ENCODE measurements at places on chromosomes 1 and 21.

- peak; percentile 40 for DNase-seq
These were observed 221.6 kb upstream of the VAMP3 start for GRCh38 chr1:7549277-7550161.

DNA sequence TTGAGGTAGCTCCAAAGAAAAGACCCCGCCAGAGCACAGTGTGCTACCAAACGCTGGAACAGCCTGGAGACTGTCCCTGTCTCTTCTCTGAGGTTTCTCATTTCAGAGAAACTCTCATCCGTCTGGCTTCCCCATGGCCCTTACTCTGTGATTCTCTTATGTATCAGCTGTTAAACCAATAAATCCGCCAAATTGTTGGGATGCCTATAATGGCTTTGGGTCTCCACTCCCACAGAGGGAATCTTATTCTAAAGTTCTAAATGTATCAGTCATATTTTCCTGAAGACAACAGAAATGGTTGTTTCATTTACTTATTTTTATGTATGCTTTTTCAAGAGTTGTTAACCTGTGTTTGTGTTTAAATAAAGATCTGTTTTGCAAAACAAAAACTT is 4.0 kb downstream of the ERG start:
- DNase-seq, result no peak

DNA sequence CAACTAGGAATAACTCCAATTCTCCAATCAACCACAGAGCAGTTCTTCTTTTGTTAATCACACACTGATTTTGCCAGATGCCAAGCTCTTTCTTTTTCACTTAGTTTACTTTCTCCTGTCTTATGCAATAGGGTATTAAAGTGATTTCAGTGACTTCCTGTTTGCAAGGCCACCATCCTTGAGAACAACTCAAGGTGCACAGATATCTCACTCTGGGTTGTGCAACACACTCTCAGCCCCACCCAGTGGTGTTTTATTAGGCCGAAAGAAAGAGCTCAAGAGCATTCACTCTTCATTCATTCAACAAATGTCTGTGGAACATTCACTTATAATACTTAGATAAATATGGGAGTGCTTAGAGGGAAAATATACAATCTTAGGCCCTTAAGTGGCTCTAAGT is 352.5 kb downstream of the ZNF326 start:
- no peak for DNase-seq

GRCh38 chr1:1038694-1039093 is 18.8 kb downstream of the AGRN start:
- DNase-seq, result no peak

GRCh38 chr1:167249702-167250101 is 29.0 kb downstream of the POU2F1 start:
- DNase-seq, result no peak

- no peak for DNase-seq
These were observed 16.0 kb downstream of the DISC1 start for GRCh38 chr1:231642618-231643017.

GRCh38 chr1:241944300-241944699 is 13.3 kb upstream of the BECN2 start:
- no peak for DNase-seq

GRCh38 chr1:30885570-30886522 is 22.7 kb downstream of the SDC3 start:
- no peak for DNase-seq

DNA sequence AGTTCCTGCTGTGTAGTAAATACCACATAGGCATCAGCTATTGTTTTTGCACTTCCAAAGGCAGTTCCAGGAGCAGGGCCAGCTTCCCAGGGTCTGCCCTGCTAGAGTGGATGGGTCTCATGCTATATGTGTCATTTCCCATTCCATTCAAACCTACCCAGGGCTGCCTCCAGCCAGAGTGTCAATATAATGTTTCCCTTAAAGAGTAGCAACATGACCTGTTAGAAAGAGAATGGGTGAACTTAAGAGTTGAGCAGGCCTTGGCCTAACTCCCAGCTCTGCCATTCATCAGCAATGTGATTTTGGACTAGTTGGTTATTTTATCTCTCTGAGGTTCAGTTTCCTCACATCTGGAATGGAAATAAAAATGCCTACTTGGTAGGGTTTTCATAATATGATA is 44.9 kb downstream of the RAB3B start:
- no peak for DNase-seq

DNA sequence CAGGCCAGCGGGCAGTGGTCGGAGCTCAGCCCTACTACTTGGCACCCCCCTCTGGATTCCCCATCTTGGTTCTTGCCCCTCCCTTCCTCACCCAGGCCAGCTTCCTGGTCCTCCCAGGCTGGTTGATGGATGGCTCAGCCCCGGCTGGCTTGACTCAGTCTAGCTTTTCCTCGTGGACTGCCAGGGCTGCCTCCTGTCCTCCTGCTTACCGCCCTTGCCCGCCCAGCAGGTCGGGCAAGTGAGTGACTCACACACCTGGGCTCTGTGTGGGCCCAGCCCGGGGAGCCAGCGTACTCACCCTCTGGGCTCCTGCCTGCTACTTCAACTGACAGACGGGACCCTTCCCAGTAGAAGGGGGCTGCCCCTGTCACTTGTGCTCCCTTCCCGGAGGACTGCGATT is 19.5 kb upstream of the ARHGEF10L start:
- DNase-seq, result no peak

DNA sequence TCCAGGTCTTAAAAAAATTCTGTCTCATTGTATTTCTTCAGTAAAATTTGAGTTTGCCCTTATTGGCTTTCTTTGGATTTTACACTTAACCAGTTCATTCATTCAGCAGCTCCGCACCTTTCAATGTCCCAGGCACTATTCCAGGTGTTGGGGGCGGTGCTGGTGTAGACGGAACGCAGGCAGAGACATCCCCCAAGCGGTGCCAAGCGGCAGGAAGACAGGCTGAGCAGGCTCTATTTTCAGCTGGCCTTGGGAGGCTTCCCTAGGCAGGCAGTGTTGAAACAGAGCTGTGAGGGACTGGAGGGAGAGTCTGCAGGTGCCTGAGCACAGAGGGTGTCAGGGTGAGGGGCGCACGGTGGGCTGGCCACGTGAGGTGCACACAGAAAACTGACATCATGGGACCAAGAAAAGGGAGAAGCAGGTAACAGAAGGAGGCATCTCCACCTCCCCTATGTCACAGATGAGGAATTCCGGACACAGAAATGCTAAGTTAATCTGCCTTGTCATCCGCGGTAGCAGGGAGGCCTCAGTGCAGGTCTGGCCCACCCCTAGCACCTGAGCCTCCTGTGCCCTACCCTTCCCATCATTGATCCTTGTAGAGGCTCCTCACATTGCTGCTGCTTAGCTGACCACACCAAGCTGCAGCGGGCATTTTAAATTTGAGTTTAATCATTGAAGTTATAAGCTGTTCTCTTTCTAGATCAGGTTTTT is 40.8 kb downstream of the SLC37A1 start:
- no peak for DNase-seq

- no peak for DNase-seq
These were observed 163.5 kb downstream of the NFIA start for GRCh38 chr1:61245696-61246400.

DNA sequence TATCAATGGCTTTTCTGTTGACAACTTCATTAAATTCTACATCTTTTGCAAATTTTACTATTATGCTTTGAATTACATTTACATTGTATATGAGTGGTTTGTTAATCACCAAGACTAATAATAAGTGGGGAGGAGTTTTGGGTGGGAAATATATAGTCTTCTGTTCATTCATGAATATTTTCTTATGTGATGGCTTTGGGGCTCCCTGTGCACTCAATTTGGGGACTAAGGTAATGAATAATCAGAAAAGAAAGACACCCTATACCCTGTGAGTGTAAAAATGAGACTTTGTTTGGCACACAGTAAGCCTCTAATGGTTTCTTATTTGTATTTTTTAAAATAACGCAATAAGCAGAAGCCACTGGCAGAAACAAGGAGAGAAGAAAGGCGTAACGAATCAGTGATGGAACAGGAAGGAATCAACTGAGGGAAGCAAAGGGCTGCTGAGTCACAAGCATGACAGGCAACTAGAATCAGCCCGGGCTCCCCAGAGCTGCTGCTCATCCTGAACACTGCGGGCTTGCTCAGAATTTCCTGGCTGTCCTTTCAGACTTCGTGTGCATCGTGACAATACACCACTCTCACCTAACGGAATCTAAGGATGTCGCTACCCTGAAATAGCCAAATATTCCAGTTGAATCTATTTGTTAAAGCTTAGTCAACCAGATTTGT is 20.8 kb upstream of the RGS2 start:
- no peak for DNase-seq

DNA sequence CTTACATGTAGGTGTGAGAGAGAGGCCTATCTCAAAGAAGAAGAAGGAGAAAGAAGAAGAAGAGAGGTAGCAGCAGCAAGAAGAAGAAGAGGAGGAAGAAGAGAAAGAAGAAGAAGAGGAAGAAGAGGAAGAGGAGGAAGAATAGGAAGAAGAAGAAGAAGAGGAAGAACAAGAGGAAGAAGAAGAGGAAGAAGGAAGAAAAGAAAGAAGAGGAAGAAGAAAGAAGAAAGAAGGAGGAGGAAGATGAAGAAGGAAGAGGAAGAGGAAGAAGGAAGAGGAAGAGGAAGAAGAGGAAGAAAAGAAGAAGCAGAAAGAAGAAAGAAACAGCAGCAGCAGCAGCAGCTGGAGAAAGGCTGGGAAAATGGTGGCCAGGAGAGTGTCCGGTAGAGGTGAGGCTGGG is 10.3 kb upstream of the AZIN2 start:
- no peak for DNase-seq

GRCh38 chr1:4133297-4133938 is 233.3 kb upstream of the C1orf174 start:
- DNase-seq, result no peak

DNA sequence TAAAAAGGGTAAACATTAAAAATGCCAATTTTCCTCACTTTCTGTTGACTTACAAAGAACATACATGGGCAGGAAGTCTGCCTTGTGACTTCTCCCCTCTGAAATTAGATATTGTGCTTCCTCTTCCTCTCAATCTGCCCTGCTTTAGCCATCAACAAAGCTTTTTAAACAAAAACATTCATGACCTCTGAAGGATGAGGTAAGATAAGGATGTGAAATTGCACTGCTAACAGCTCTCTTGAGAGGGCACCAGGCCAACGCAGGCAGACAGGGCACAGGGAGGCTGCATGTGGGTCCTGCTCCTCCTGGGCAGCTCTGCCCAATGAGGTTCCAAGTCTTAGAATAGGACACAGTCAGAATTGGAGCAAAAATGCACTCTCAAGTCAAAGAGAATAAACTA is 62.1 kb downstream of the DEGS1 start:
- no peak for DNase-seq

DNA sequence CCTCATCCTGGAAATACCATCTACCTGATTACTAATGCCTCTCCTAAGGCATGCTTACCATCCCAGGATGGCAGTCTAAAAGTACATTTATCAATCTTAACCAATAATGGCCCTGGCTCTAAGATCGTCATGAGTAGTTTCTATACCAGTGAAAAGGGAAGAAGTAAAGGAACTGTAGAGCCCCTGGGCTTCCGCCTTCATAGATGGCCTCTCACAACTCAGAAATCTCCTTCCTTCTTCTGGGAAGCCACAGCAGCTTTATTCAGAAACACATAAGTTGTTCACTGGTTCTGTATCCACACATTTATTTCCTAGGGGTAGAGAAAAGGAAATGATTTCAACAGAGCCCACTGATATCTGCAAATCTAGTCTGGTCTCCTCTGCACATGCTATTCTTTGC is 41.0 kb upstream of the CD5L start:
- no peak for DNase-seq

- no peak for DNase-seq
These were observed 121.1 kb downstream of the EVI5 start for GRCh38 chr1:92663775-92664174.

GRCh38 chr1:26477446-26478152 is 5.4 kb downstream of the HMGN2 start:
- DNase-seq, result no peak

DNA sequence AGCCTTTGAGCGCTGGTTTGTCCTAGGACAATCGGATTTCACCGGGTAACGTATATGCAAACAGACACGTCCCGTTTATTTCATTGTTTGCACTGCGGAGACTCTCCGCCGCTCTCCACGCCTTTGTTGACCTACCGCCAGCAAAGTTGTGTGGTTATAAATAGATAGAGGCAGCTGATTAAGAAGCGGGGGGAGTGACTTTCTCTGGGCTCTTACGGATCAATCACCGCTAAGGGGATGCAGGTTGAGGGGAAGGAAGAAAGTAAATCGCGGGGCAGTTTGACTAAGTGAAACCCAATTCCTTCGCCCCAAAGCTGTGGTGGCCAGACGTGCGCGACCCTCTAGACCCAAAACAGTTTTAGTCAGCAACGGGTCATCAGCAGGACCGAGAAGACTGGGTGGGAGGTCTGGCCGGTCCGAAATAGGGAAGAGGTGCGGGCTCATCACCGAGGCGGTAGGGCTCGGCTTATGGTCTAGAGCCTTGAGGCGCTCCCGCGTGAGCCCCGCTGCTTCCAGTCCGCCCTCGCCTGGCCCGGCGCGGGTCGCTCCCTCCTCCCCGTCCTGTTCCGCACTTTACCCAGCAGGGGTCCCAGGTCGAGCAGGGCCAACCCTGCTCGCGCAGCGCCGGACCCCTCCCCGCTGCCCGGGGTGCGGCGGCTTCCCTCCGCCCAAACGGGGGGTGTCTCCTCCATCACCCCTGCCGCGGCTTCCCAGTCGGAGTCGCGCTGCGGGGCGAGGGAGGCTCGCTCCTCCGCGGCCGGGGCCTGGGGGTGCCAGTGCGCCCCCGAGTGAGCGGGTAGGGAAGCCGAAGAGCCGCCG is 120.8 kb upstream of the RRP15 start:
- DNase-seq, result peak; percentile 27

GRCh38 chr21:36470294-36470693 is 9.6 kb downstream of the CLDN14 start:
- no peak for DNase-seq

- no peak for DNase-seq
These were observed 92.9 kb downstream of the HS2ST1 start for GRCh38 chr1:87007323-87007722.

DNA sequence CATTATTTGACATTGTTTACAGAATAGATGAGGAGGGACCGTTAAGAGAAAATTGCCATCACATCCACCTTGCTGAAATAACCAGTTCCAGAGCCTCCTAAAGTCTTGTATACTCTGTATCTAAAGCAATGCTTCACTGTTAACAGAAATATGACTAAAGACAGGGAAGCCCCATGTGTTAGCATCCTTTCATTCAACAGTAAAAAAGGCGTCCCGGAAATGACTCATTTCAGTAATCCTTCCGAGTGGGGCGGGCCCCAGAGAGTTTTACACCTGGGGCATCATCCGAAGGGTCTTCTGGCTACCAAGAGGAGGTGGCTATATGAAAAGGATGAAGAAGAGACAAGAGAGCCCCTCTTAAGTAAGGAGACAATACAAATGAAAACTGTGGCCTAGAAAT is 227.2 kb downstream of the SLC45A1 start:
- no peak for DNase-seq

GRCh38 chr1:32239790-32240139 is 7.3 kb upstream of the FAM167B start:
- no peak for DNase-seq

Data from 8988T (cell line).